A549 treated with GW870086 at 1 μM for 4 hours (cell line): ENCODE measurements at places on chromosomes 6 and 20. TPM values are rescaled to one million over a fixed set of nuclear protein-coding genes. Genes with fewer than 3 reads are reported as not detected.

FAM8A1 gene
- total RNA-seq, result 3.2 to 5.1 TPM (median 5.0 TPM) in 5 replicates

PTGIS gene
- total RNA-seq, result 0.02 to 0.09 TPM (median 0.06 TPM) in 3 of 5 replicates, not detected in the others

PI16 gene
- total RNA-seq, result not detected in 5 replicates

CDC40 gene
- 6.1 to 9.3 TPM (median 8.6 TPM) in 5 replicates for total RNA-seq

KHDC1L gene
- 0.36 to 0.51 TPM (median 0.42 TPM) in 4 of 5 replicates, not detected in the other for total RNA-seq

FOXF2 gene
- 17.4 to 22.0 TPM (median 21.4 TPM) in 5 replicates for total RNA-seq

OR12D3 gene
- not detected in 5 replicates for total RNA-seq

MOG gene
- not detected in 5 replicates for total RNA-seq

SUMO4 gene
- total RNA-seq, result not detected in 5 replicates

LRRN4 gene
- 0.05 to 0.06 TPM in 2 of 5 replicates, not detected in the others for total RNA-seq

PRDM1 gene
- total RNA-seq, result 4.2 to 6.4 TPM (median 5.5 TPM) in 5 replicates

CLDN20 gene
- total RNA-seq, result not detected in 5 replicates

CD109 gene
- 36.3 to 70.4 TPM (median 59.2 TPM) in 5 replicates for total RNA-seq

CLPSL2 gene
- 0.79 to 2.0 TPM (median 1.3 TPM) in 4 of 5 replicates, not detected in the other for total RNA-seq

NKX2-4 gene
- not detected in 5 replicates for total RNA-seq

WFDC12 gene
- total RNA-seq, result not detected in 5 replicates

BPI gene
- not detected in 5 replicates for total RNA-seq

TFAP2D gene
- not detected in 5 replicates for total RNA-seq

NUP43 gene
- total RNA-seq, result 12.0 to 16.2 TPM (median 14.4 TPM) in 5 replicates

PPT2 gene
- 7.8 to 10.0 TPM (median 9.0 TPM) in 5 replicates for total RNA-seq

SIM1 gene
- not detected in 5 replicates for total RNA-seq

PGC gene
- total RNA-seq, result not detected in 5 replicates

CST2 gene
- total RNA-seq, result 0.19 to 0.43 TPM (median 0.27 TPM) in 4 of 5 replicates, not detected in the other

PBOV1 gene
- total RNA-seq, result not detected in 5 replicates

TRIM40 gene
- not detected in 5 replicates for total RNA-seq

SOBP gene
- 0.69 to 1.3 TPM (median 0.84 TPM) in 5 replicates for total RNA-seq

TP53INP2 gene
- 6.8 to 8.8 TPM (median 7.3 TPM) in 5 replicates for total RNA-seq

SRSF12 gene
- 1.6 to 2.4 TPM (median 2.3 TPM) in 5 replicates for total RNA-seq

SIRPA gene
- total RNA-seq, result 22.1 to 27.6 TPM (median 24.5 TPM) in 5 replicates

FAM209A gene
- total RNA-seq, result 0.22 to 0.39 TPM (median 0.34 TPM) in 4 of 5 replicates, not detected in the other

ARFGEF3 gene
- total RNA-seq, result 0.35 to 0.70 TPM (median 0.54 TPM) in 5 replicates

FOXQ1 gene
- 3.9 to 6.7 TPM (median 5.8 TPM) in 5 replicates for total RNA-seq

FAM83D gene
- total RNA-seq, result 56.0 to 80.7 TPM (median 66.2 TPM) in 5 replicates

RAET1L gene
- 0.43 to 0.93 TPM (median 0.63 TPM) in 5 replicates for total RNA-seq
